ENCODE measurements at places on chromosomes 4 and X.

- no peak for DNase-seq
Observed at GRCh38 chr4:102612210-102612609, 111.1 kb downstream of the NFKB1 start.

GRCh38 chrX:9132036-9132638, 98.2 kb upstream of the FAM9B start:
- DNase-seq, result no peak

- DNase-seq, result no peak
Observed at GRCh38 chr4:136241221-136241986, 1290.9 kb downstream of the PCDH18 start.

GRCh38 chr4:153794006-153794405, 5.1 kb upstream of the SFRP2 start:
- DNase-seq, result no peak

GRCh38 chr4:81807386-81807785, 335.7 kb upstream of the RASGEF1B start:
- no peak for DNase-seq

DNA sequence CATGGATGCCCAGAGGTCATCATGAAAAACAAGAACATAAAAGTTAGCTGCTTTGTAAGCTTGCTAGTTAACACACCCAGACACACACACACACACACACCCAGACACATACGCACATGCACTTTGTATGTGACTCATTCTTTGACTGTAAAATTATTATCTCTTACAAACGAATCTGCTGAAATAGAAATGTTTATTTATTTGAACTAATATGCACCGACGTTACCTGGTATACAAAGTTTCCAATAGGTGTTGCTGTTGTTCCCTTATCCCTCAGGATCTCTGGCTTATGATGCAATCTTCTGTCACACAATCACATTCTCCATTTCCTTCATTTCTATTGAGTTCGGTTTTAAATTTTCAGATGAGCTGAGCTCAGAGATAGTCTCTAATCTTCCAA, 209.3 kb downstream of the PTTG2 start:
- no peak for DNase-seq

- no peak for DNase-seq
Observed at GRCh38 chr4:5503336-5503936, 204.9 kb downstream of the EVC2 start.

GRCh38 chr4:177315767-177316464, 6.2 kb downstream of the NEIL3 start:
- no peak for DNase-seq

GRCh38 chr4:173680278-173680677, 150.2 kb upstream of the HAND2 start:
- no peak for DNase-seq

DNA sequence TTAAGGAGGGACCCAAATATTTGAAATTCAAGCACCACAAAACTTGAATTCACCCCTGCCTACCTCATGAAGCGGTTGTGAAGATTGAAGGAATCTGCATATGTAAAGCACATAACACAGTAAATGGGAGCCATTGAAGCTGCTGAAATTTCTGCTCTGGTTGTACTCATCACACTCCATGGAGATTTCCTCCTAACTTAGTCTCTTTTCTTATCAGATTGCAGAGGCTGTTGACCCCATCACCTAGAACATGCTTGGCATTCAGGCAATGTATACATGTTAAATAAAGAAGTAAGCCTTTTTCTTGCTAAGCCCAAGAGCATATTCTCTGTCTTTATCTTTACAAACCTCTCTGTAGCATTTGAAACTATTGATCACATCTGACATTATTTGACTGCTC, 104.9 kb upstream of the TNIP3 start:
- DNase-seq, result no peak

DNA sequence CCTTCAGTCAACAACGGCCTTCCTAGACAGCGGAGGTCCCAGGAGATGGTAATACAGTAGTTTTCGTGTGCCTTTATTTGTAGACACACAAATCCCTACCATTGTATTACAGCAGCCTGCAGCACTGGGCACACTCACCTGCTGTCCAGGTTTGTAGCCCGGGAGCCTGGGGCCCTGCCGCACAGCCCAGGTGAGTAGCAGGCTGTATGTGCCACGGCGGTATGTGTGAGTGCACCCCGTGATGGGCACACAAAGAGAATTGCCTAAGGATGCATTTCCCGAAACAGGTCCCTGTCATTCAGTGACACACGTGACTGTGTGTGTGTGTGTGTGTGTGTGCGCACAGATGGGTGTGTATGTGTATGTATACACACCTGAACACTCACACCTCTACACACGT, 8.1 kb upstream of the SLC25A6 start:
- no peak for DNase-seq

- no peak for DNase-seq
Observed at GRCh38 chrX:148049441-148049840, 68.3 kb downstream of the FMR1NB start.

DNA sequence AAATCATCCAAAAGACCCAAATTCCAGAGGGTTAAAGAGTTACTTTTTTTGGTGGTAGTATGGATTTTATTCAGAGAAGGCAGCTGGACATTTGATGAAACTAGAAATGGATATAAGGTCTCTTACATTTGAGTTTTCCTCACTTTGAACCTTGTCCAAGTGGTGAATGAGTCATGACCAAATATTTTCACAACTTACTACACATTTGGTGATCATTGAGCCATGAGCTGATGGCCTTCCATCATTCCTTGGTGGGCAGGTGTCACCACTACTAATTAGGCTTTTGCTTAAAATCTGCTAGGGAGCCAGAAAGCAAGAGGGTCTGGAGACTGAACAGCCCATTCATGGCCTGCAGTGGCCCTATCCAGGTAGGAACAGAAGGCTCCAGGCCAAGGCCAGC, 620.2 kb upstream of the INTU start:
- no peak for DNase-seq

DNA sequence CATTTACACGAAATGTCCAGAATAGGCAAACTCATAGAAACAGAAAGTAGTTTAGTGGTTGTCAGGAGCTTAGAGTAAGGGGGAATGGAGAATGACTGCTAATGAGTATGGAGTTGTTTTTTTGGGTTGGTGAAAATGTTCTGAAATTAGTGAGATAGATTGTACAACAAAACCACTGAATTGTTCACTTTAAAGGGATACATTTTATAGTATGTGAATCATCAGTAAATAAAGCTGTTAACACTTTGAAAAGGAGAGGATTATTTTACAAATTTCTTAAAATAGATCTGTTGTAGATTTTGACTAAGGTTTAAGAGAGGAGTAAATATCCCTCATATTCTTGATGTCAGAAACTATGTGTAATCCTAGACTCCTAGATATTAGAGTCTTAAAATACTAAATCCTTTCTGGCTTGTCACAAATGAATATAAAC, 82.7 kb downstream of the RAPGEF2 start:
- no peak for DNase-seq

- no peak for DNase-seq
Observed at GRCh38 chr4:112647785-112648184, 10.8 kb downstream of the LARP7 start.

- no peak for DNase-seq
Observed at GRCh38 chr4:182901337-182901736, 15.8 kb downstream of the DCTD start.
